Dermis blood vessel endothelial cell (primary cell): ENCODE measurements at places on chromosomes 4 and X. TPM values are rescaled to one million over a fixed set of nuclear protein-coding genes. Genes with fewer than 3 reads are reported as not detected.

Gene ELOVL6
- total RNA-seq, result 1.9 and 13.3 TPM in 2 replicates

Gene PAGE2
- total RNA-seq, result not detected in 2 replicates

Gene XIAP
- total RNA-seq, result 41.5 and 50.1 TPM in 2 replicates

Gene SPP1
- total RNA-seq, result 4.4 and 11.6 TPM in 2 replicates

Gene SPARCL1
- total RNA-seq, result 158 and 779 TPM in 2 replicates

Gene EIF1AX
- 28.8 and 32.2 TPM in 2 replicates for total RNA-seq

Gene PRDM5
- total RNA-seq, result 5.4 and 9.4 TPM in 2 replicates

Gene DKK2
- not detected in 2 replicates for total RNA-seq

Gene MTMR8
- 0.17 and 0.84 TPM in 2 replicates for total RNA-seq

Gene DGAT2L6
- not detected in 2 replicates for total RNA-seq

Gene FAM53A
- 1.1 and 2.4 TPM in 2 replicates for total RNA-seq

Gene PPAT
- total RNA-seq, result 16.8 and 18.3 TPM in 2 replicates

Gene GAGE12J
- not detected in 2 replicates for total RNA-seq

Gene ITM2A
- 39.5 and 63.8 TPM in 2 replicates for total RNA-seq

Gene CT55
- total RNA-seq, result not detected in 2 replicates

Gene GDPD2
- total RNA-seq, result 0.17 TPM in 1 of 2 replicates, not detected in the other

Gene AGTR2
- not detected in 2 replicates for total RNA-seq

Gene PHOX2B
- total RNA-seq, result not detected in 2 replicates

Gene EDA
- total RNA-seq, result 1.3 and 3.1 TPM in 2 replicates

Gene TLR10
- not detected in 2 replicates for total RNA-seq

Gene ZNF157
- 0.17 TPM in 1 of 2 replicates, not detected in the other for total RNA-seq

Gene SLITRK4
- 0.14 and 0.34 TPM in 2 replicates for total RNA-seq

Gene IGFBP7
- total RNA-seq, result 1,318 and 2,129 TPM in 2 replicates

Gene POF1B
- 2.9 and 6.8 TPM in 2 replicates for total RNA-seq

Gene BEX3
- 258 and 269 TPM in 2 replicates for total RNA-seq

Gene RAB33A
- 0.17 and 0.42 TPM in 2 replicates for total RNA-seq

Gene FGF13
- total RNA-seq, result 17.9 and 26.5 TPM in 2 replicates

Gene CCSER1
- total RNA-seq, result 1.9 and 5.4 TPM in 2 replicates

Gene ODAPH
- not detected in 2 replicates for total RNA-seq

Gene REPS2
- 6.1 and 6.5 TPM in 2 replicates for total RNA-seq

Gene IL15
- total RNA-seq, result 2.0 and 2.7 TPM in 2 replicates

Gene CXXC4
- 0.05 TPM in 1 of 2 replicates, not detected in the other for total RNA-seq

Gene MAGEC1
- total RNA-seq, result not detected in 2 replicates

Gene IQSEC2
- 1.8 and 3.9 TPM in 2 replicates for total RNA-seq

Gene CTAG1A
- not detected in 2 replicates for total RNA-seq

Gene UGT8
- 0.05 and 0.51 TPM in 2 replicates for total RNA-seq

Gene C4orf51
- total RNA-seq, result not detected in 2 replicates

Gene PIM2
- total RNA-seq, result 4.8 and 6.5 TPM in 2 replicates

Gene USP17L26
- total RNA-seq, result not detected in 2 replicates

Gene SYP
- 0.14 and 0.34 TPM in 2 replicates for total RNA-seq

Gene HTR2C
- not detected in 2 replicates for total RNA-seq

Gene SGMS2
- 66.9 and 106 TPM in 2 replicates for total RNA-seq

Gene CHRDL1
- total RNA-seq, result 0.09 TPM in 1 of 2 replicates, not detected in the other

Gene SHROOM3
- 0.51 and 1.1 TPM in 2 replicates for total RNA-seq

Gene HMGN5
- total RNA-seq, result 1.0 and 2.1 TPM in 2 replicates

Gene FOXR2
- not detected in 2 replicates for total RNA-seq
